Bronchial epithelial cell (primary cell): ENCODE measurements at places on chromosomes 5 and 9.

DNA sequence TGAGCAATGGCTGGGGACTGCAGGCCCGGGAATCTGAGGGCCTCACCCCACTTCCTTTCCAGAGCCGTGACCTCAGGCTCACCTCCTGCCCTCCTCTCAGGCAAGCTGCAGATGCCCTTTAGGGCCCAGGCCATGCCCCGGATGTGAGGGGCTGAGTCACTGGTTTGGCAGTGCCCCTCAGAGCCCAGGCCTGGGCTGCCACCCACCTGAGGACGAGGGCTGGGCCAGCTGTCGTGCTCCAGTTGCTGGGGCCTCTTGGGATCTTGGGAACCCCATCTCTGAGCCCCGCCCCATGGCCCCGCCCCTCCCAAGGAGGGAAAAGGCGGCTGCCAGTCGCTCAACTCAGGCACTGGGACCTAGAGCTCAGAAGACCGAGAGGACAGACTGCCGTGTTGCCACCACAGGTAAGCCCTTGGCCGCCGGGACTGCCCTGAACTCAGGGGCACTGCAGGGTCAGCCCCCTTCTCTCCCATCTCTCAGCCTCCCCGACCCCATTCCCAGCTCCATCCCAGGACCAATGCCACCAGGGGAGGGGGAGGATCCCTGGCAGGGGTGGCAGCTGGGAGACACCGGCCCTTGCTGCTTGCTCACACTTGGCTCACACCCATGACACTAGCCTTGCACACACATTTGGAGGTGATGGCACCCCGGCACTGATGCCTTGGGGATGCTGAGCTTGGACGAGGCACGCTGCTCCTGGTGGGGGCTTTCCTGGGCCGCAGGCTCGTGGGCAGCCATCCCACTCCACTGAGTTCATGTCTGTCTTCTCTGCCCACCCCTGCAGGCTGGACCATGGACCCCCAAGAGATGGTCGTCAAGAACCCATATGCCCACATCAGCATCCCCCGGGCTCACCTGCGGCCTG is at the start of gene CYSRT1:
CYSRT1 (plus strand) TSS at position 345 of the 865 bp plus-strand sequence; CDS start at position 793, 448 bp downstream.
- no peak for DNase-seq

- DNase-seq: no peak
Observed at GRCh38 chr5:160462167-160462566, 40.5 kb downstream of the PTTG1 start.

- no peak for DNase-seq
Observed at GRCh38 chr5:142689081-142689480, 3.2 kb upstream of the FGF1 start.

DNA sequence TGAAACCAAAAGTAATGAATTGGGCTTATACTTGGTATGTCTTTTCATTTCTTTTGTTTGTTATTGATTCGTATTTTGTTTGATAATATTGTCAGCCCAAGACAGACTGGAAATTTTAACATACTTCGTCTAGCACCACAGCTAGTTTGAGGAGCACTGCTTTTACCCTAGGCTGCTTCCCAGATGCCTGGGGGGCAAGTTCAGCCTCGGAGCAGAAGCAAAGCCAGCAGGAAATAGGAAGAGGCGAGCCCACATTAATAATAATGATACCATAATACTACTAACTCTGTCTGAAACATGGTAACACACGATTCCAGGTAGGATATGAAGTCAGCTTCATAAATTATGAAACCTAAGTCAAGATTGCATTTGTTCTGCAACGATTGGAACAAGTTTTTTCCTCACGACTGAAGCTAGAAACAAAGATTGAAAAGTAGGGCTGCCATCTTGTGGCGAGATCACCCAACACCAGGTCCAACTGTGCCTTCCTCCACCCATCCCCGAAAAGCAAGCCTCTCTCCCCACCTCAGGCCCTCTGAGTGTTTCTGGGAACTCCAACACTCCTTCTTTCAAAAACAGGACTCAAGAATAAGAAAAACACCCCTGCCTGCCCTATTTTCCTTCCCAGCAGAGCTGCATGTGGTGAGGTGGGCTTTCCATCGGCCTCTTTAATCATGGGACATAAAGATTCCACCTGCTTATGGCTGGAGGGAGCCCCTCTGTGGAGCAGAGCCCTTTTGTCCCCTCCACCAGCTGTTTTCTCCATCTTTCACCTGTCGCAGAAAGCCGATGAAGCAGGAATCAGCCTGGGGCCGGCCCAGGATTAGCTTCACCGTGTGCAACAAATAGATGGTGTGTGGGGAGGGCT is 236.4 kb downstream of the CAAP1 start:
- no peak for DNase-seq

DNA sequence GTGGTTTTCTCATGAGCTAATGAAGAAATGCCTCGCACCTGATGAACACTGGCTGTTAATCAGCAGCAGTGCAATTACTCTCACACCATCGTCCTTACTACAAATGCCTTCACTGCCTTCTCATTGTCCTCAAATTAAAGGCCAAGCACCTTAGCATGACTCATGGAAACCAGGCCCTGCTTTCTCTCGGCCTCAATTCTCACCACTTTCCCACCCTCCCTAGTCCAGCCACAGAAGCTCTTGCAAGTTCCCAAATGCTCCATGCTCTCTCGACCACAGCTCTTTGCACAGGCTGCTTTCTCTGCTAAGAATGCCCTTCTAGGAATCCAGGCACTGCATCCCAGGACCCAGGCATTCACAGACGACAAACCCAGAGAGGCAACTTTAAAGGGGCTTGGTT is 94.6 kb upstream of the KLF4 start:
- DNase-seq: no peak

GRCh38 chr5:154756009-154756867 is 1.1 kb downstream of the LARP1 start:
- DNase-seq: no peak

DNA sequence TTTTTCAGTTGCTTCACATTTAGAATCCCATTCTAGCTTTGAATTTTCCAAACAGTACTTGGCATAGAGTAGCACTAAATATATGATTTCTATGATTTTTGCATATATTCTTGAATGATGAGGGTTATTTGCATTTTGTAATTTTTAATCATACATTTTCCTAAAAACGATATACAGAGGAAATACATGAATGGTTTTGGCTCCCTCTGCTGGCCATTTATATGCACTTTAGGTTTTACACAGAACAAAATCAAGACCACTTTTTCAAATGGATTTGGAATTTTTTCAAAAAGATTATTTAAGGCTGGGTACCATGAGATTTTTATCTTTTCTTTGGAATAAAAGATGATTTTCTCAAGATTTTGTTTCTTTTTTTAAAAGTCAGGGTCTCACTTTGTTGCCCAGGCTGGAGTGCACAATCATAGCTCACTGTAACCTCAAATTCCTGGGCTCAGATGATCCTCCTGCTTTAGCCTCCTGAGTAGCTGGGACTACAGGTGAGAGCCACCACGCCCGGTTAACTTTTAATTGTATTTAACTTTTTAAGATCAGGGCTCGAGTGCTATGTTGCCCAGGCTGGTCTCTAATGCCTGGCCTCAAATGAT is 16.7 kb upstream of the COMMD10 start:
- peak; percentile 45 for DNase-seq

DNA sequence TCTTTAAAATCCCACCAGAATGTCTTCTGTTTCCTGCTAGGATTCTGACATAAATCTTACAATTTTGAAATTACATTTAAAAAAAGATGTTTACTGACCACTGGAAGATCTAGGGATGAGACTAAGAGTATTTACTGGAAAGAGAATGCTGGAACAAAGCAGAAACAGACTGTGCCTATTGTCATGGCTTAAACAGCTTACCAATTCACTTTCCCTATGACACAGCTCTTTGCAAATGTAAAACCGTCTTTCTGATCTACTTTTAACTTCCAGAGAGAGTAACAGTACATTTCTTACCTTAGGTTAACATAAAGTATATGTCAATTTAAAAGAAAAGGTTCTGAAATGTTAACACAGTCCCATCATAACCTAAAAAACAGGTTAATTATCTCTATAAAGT is 10.7 kb downstream of the GIN1 start:
- no peak for DNase-seq

- DNase-seq: no peak
Observed at GRCh38 chr9:72462340-72462739, 59.1 kb upstream of the TMC1 start.

DNA sequence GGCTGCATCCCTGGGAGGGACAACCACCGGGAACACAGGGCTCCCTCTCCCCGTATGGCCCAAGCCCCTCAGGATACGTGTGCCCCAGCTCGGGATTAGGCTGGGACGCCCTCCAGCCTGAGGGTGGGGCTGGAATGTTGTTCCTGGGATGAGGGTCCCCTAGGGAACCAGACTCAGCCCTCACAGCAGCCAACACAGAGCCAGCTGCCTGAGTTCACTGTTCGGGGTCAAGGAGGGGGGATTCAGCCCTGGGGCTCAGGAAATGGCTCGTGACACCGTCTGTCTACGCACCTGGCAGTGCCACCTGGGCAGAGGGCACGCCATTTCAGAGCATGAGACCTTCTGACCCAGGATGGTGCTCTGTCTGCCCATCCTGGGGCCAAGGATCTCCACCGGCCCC is 8.9 kb downstream of the RNF44 start:
- DNase-seq: no peak

GRCh38 chr5:154966081-154966841 is 25.4 kb downstream of the MRPL22 start:
- no peak for DNase-seq

GRCh38 chr9:95494416-95495371 is 22.1 kb downstream of the PTCH1 start:
- DNase-seq: no peak

DNA sequence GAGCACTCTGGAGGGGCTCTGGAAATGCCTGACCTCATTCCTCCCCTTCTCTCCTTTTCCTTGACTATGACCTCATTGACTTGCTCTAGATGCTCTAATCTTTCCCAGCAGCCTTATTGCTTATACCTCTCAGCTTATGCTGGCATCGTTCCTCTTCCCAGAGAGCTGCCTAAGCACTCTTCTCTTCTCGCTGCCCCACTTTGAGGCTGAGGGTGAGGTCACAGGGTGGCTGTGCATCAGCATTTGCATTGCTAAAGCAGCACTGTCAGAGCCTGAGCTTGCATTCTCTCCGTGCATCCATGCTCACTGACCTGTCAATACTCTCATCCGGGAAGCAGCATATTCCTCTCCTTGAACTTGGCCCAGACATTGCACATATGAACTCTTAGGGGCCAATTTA is 96.4 kb upstream of the NTRK2 start:
- no peak for DNase-seq

- DNase-seq: peak; percentile 37
Observed at GRCh38 chr5:88883059-88883835, at the start of gene MEF2C. Gene MEF2C (minus strand): TSS chr5:88883184. CDS start chr5:88823788, 59,396 bp downstream.

- no peak for DNase-seq
Observed at GRCh38 chr5:157993986-157994691, 135.2 kb upstream of the CLINT1 start.

DNA sequence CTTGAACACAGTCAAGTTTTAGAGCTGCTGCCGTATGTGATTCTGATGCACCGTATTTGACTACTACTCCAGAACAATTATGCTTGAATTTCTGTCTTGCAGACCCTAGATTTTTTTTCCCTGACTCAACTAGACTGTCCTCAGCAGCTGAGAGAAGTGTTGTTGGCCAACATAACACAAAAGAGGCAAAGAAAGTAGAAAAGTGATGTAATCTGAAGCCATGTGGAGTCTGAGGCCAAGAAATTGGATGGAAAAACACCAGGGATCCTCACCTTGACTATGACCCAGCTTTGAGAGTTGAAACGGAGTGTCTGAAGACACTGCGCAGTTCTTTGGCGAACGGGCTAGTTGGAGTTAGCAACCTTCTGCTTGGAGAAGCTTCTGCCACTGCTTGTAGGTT is 36.3 kb upstream of the FGF1 start:
- DNase-seq: no peak

DNA sequence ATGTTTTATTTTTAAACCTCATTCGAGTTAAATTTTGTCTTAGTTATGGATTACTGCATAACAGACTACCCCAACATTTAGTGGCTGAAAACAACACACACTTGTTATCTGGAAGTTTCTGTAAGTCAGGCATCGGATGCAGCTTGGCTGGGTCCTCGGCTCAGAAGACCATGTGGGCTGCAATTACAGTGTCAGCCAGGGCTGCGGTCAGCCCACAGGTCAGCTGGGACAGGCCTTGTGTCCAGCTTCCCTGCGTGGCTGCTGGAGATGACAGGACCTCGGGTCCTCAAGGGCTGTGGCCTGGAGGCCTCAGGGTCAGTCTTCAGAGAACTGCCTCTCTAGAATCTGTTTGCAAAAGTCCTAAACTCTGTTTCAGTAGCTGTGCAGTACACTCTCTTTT is 219.0 kb upstream of the IRX1 start:
- DNase-seq: no peak

DNA sequence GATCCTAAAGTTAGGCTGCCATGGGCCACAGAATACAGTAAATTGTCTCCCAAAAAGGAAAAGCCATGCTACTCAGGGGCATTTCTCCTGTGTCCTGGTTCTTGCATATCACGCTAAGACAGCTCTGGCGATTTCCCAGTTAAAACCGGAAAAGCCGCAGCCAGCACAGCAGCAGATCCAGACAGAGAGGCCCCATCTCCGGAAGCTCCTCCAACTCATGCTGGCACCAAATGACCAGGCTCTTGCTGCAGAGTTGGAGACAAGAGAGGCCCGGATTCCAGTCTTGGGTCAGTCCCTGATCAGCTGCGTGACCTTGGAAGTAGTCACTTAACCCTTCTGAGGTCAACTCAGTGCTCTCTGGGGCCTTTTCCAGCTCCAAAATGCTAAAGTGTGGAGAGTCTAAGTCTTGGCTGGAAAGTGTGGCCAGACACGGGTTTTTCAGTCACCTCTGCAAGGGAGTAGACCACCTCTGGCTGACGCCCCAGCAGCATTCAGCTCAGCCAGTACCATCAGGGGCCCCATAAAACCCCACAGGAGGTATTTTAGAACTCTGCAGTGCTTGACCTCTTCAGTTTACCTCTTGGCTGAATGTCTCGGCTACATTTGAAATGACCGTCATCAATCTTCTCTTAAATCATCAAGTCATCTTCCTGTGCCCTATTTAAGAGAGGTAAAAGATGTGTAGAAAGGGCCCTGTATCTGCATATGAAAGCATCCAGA is 16.2 kb downstream of the GDNF start:
- no peak for DNase-seq

GRCh38 chr5:93070938-93071337 is 510.1 kb downstream of the NR2F1-AS1 start:
- DNase-seq: no peak

- peak; percentile 1 for DNase-seq
Observed at GRCh38 chr5:10831419-10831818, 70.4 kb upstream of the DAP start.

DNA sequence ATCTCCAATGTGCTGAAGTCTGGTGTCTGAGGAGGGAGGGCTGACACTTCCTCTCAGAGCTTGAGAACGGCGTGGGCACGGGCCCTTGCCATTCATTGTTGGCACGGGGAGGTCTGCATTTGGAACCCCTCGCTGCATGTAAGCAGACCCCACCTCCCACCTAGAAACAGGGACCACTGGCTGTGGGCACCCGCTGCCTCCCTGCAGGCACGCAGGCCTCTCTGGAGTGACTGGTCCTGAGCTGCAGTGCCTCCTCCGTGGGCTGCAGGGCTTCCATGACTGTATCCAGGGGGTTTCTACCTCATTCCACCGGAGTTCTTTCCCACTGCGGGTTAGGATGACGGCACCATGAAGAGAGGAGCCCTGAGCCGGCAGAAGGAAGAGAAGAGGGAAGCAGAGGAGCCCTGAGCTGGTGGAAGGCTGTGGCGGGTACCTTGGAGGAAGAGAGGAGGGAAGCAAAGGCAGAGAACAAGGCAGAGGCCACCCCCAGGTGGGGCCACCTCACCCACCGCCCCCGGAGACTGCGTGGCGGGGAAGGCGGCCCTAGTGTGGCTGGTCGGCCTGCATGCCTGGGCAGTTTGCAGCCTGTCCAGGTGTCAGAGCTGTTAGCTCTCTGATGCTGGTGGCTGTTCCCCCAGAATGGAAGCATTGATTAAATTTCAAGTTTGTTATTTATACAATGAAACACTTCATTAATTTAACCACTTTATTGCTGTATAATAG is 74.9 kb upstream of the CACNA1B start:
- DNase-seq: peak; percentile 8
